ENCODE measurements at places on chromosomes 5 and 9.

DNA sequence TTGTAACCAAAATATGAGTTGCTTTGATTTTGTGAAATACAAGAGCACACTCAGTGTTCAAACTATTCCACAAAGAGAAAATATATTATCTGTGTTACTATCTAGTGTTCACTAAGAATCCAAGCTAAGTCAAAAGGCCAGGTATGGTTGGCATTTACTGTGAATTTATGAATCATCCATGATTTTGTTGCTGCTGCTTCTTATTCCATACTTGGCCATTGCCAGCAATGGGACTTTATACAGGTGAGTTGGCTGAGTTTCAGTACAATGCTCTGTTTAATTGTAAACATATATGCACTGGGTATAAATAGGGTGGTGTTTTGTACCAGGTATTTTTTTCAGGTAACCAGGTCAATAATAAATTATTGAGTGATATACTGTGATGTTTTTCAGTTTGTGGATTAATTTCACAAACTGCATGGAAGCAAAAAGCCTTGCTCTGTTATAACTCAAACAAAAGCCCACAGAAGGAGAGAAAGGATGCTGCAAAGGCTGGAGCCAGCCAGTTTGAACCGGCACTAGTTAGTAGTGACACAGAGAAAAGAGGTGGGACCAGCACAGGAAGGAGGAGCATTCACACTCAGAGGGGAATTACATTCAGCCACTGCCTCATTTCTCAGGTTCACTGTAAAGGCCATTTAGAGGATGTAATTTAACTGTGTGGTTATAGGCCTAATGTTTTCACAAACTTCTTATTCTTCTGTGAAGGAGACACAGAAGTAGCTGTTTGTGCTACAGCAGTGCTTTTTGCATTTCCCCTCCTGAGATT lies 381.8 kb downstream of the ADGRV1 start:
- DNase-seq, result no peak

DNA sequence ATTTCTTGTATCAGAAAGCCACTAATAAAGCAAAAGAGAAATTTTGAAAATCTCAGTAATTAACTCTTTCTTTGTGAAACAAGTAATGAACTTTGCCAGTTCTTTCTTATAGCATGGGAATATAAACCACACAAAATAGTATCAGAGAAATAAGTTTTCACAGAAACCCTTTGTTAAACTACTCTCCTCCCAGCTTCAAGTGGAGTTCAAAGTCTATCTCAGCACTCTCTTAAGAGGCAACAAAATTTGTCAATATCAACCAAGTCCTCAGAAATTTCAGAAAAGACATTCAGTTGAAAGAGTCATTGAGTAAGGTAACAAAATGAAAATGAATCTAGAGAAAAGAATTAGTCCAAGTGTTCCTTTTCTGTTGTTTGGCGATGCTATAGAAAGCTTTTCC lies 89.3 kb downstream of the NTRK2 start:
- DNase-seq, result no peak

- no peak for DNase-seq
Observed at GRCh38 chr5:111769541-111769940, 12.5 kb upstream of the NREP start.

GRCh38 chr5:90962481-90962880 lies 403.9 kb downstream of the ADGRV1 start:
- DNase-seq, result no peak

DNA sequence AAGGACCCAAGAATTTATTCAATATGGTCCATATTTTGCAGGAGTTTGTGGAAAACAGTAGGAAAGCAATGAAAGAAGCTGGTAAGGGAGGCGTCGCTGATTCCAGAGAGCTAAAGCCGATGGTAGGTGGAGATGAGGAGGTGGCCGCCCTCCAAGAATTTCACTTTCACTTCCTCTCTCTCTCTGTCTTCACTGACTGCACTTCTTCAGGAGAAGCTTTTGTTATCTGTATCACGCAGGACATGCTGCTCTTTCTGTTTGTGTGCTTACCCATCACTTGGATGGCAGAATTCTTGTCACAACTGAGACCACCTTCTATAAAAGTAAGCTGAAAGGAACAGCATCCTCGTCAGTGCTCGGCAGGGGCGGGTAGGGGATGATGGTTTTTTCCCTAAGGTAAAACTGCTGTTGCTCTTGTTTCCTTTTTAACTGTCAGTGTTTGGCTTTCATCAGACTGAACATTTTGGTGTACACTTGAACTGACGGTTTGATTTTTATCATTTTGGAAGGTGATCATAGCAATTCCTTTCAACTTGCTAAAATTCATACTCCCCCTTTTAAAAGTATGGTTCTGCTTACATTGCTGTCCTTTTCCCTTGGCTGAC lies 62.4 kb upstream of the FSD1L start:
- DNase-seq, result peak; percentile 12

GRCh38 chr5:40841068-40841805 lies at the start of gene CARD6:
Gene CARD6, plus strand, starts transcription at chr5:40841367. Its CDS starts 16 bp downstream, at chr5:40841383.
- DNase-seq, result no peak

GRCh38 chr9:437574-438001 lies 222.9 kb downstream of the DOCK8 start:
- DNase-seq, result no peak

DNA sequence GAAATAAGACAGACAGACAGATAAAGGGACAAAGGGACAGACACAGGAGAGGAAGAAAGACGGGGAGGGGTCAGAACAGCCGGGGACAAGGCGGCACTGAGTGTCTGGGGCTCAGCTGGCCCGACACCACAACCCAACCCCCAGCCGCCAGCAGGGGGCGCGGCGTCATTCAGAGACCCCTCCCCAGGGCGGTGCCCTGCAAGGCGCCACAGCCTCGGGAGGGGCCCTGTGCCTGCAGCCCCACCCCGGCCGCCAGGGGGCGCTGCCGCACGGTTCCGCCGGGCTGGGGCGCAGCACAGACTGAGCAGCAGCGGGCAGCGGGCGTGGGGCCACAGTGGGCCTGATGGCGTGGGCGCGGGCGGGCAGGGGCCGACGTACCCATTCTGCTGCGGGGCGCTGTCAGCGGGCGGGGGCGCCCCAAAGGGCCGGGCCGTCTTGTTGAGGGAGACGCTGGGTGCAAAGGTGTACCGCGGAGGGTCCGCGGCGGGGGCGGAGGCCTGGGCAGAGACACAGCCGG lies 5.9 kb downstream of the PDLIM7 start:
- DNase-seq, result no peak

Data from Panc1 (cell line).